ENCODE measurements at places on chromosomes 11 and 22.

DNA sequence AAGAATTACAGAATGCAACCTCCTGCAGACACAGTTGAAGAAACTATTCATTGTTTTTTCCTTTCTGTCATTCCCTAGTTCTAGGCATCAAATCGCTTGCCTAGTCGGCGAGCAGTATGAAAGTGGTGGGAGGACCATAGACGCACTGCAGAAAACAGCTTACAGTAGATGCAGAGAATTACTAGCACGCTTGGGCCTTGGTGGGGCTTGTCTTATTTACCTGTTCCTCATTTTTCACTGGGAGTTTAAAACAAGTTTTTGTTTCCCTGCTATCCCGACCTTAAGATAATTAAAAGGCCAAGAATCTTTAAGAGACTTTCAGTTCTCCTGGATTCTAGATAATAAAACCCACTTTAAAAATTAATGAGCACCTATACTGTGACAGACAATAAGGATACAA, 713 bp upstream of the ARL14EP start:
- DNase-seq: no peak

- no peak for DNase-seq
These were observed 56.5 kb upstream of the BLID start for GRCh38 chr11:122172352-122173073.

DNA sequence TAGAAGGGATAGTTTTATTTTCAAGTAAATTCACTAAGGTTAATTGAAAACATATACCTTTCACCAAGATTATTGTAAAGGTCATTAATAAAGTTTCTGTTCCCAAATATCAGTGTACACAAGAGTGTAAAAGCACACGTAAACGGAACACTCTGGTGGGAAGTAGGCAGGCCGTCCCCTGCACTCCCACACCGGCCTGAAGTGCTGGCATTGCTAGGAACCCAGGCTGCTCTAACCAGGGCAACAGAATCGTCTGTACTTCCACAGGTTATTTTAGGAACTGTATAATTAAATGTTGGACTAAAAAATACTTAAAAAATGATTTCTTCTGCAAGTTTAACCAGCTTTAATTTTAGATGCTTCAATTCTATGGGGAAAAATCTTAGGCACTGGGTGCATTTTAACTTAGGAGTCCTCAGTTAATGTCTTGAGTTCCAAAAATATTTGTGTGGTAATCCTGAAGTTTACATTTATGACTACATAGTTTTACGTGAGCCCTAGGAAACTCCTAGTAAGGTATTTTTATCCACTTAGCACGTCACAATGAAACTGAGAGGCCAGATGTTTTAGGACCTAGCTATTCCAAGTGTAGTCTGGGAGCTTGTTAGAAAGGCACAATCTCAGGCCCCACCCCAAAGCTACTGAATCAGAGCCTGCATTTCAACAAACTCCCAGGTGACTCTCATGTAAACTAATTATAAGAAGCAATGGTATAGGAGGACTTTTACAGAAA, 31.2 kb downstream of the KMT5B start:
- DNase-seq: no peak

DNA sequence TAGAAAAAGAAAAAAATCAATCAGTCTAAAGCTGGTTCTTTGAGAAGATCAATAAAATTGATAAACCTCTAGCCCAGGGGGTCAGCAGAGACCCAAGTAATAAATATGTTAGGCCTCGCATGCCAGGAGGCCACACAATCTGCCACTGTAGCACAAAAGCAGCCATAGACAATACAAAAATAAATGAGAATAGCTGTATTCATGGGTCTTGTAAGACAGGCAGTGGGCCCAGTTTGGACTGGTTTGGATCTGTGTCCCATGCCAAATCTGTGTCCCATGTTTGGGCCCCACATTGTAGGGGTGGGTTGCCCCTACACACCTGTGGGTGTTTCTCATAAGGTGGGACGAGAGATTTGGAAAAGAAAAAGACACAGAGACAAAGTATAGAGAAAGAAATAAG, 6.6 kb upstream of the PLAAT4 start:
- no peak for DNase-seq

DNA sequence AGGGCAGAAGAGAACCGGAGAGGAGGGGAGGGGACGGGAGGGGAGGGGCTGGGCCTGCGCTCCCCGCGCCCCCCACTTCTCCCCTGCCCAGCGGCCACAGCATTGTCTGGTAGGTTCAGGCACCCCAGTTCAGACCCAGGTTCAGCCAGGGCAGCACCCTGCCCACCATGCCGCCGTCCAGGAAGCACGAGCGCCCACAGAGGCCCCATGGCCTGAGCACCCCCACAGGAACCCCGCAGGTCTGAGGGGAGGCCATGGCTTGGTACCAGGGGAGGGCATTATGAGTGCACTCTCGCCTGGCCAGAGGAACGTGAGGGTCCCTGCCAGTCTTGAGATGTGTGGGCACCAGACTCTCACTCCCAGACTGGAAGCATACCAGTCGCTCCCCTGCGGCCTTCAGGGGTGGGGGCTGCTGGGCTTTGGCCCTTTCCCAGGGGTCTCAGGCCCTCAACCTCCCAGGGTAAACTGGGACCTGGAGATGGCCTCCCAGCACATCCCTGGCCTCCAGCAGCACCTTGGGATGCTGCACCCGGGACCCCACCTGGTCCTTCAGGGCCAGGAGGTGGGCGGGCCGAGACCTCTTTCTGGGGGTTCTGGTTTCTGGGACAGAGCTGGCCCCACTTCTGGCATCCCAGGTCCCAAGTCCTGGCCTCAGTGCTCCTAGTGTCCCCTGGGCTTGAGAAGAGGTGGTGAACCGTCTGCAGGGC, 597 bp upstream of the PLXNB2 start:
- DNase-seq: no peak
